Upper lobe of left lung (tissue), 6 donors: ENCODE measurements at places on chromosomes 7 and 10.

GRCh38 chr10:35821339-35821911 lies 179.3 kb upstream of the FZD8 start:
- no peak for DNase-seq

GRCh38 chr7:149620961-149621360 lies 123.4 kb upstream of the ZNF746 start:
- DNase-seq, result peak; percentile 29

DNA sequence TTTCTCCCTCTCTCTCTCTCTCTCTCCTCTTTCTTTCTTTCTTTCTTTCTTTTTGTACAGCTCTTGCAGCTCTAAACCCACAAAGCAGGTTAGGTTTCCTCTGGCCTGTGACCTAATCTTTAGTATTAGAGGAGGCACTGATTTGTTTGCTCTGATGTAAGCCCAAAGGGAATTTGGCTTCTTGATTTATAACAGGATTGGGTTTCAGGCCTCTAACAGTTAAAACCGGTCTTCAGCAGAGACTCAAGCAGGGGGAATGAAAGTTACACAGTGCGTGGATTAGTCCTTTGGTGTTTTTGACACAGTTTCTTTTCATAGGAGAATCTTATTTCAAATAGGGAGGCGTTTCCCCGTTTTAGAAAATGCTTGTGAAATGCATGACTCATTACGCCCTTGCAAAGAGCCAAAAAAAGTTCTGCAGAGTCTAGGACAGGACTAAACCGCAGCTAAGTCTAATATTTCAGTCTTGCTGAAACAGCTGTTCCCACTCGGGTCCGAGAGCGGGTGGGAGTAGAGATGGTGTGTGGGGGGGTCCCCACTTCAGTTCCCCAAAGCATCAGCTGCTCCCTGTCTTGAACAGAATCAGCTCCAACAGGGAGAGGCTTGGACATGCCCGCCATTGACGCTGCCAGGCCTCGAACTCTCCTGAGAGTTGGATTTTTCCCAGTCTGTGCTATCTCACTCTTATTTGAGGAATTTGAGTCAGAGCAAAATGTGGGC lies 296.5 kb upstream of the PITRM1 start:
- DNase-seq, result no peak

GRCh38 chr10:133230387-133231195 lies 574 bp downstream of the UTF1 start:
- DNase-seq, result peak; percentile 36

- DNase-seq, result no peak
Measured at GRCh38 chr7:133560900-133561299, 308.0 kb downstream of the EXOC4 start.

DNA sequence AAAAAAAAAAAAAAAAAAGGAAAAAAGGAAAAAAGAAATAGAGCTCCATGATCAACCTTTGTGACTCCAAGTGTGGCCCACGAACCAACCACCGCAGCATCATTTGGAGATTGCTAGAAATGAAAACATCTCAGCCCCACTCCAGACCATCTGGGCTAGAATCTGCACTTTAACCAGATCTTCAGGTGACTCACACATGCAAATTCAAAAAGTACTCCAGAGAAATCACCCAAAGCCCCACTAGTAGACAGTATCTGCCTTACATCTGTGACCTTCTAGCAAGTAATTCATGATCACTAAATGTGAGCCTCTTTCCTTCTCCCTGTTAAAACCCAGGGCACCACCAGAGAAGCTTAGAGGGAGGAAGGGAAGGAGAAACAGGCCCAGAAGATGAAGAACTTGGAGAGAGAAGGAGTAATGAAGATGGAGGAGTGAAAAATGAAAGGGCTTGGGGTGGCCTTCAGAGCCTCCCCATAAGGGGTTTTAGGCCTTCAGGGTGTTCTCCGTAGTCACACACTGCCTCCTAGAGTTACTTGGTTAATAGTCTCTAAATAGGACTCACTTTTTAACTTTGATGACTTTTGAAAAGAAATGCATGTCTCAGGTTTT lies 94.0 kb downstream of the SLC37A3 start:
- no peak for DNase-seq

DNA sequence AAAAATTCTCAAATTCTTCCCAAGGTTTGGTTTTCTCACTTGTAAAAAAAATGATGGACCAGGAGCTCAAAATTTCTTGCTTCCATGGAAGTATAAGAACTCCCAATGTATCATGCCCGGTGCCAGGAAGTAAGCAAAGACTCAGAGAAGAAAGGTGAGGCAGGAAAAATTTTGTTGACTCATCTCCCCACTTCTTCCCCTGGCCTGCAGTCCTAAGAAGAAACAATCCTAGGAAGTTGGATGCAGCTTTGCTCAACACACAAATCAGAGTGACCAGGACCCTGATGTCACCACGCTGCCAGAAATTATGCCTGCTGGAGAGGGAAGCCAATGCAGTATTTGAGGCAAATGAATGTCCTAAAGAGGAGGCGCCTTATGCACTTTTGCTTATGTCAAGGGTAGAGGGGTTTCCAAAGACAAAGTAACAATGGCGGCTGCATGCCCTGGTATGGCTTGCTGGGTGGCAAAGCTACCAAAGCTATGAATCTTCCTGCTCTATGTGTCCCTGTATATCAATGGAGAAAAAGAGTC lies 163.6 kb downstream of the NEURL1 start:
- no peak for DNase-seq

GRCh38 chr10:75239096-75239790 lies 3.5 kb upstream of the COMTD1 start:
- DNase-seq, result no peak

- no peak for DNase-seq
Measured at GRCh38 chr7:33262476-33262875, 133.1 kb downstream of the BBS9 start.

DNA sequence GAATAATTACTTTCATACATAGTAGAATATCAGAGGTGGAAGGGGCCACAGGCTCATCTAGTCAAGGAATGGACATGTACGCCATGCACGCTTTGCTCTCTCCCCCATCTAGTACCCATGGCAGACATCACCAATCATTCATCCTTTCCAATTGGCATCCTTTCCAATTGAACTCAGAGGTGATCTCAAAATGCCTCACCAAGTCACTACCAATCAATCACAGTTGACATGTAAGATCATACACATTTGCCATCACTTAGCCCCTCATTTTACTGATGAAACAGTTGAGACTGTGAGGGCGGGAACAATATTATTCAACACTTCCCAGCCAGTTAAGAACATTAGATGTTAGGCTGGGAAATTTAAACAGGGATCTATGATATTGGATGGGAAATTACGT lies 308.4 kb downstream of the FGFR2 start:
- no peak for DNase-seq

- DNase-seq, result no peak
Measured at GRCh38 chr10:43195557-43195956, 57.3 kb downstream of the CSGALNACT2 start.

DNA sequence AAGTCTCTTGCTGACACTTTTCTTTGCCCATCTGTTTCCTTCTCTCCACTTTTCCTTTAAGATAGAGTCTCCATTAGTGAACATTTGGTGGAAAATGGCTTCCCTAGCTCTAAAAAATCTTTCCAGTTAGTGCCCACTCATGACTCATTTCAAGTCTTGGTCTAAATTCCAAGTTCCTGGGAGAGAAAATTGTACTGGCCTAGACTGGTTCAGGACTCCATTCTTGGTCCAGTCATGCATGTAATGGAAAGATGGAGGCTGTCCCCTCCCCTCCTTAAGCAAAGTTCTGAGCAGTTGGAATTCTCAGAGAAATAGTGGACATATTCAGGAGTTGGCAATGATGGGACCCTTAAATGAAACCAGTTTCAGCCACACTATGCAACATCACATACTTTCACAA lies 3.8 kb upstream of the ALDH18A1 start:
- no peak for DNase-seq

DNA sequence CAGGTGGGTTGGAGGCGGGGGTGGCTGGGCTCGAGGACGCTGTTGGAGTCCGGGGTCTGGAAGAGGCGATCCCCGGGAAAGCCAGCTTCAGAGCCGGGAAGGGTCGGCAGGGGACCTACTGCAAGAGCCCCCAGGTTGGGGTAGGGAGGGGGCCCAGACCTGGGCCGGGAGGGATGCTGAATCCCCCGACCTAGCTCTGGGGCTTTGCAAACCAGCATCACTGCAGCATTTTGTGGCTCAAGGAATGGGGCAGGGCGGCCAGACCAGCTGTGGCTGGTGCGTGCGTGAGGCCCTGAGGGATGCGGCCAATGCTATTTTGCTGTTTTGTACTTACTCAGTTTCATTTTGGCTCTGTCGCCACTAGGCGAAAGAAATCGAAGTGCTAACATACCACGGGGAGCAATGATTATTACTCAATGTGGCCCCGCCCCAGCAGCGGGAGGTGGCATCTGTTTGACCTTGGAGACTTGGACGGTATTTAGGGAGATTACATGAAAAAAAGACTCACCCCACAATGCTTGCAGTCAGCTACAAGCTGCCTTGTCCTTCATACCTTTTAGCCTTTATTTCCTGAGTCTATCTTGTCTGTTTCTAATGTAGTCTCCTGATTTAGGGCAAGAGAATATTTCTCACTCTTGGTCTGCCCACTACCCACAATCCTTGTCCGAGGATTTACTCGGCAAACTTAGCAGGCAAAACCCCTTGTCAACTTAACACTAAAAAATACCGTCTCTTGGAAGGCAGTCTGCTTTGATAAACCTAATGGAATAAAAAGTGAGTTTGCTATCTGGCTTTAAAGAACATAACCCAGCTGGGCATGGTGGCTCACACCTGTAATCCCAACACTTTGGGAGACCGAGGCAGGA lies 16.2 kb downstream of the HSPB1 start:
- DNase-seq, result peak; percentile 78

DNA sequence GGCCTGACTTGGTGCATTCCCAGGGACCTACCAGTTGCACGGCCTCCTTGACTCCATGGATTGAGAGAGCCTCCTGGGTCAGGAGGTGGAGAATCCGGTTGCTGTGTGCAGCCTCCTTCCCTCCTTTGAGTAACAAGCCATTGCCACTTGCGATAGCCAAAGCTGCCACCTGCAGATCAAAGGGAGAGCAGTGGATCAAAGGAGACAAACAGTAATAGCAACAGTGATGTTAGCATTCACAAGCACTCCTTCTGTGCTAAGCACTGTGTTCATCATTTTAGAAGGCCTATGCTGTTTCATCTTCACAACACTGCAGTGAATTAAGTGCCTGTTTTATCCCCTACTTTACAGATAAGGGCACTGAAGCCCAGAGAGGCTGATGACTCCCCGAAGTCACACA lies 40.1 kb downstream of the ALDH18A1 start:
- no peak for DNase-seq

GRCh38 chr10:72276013-72276387 lies 2.3 kb downstream of the DDIT4 start:
- peak; percentile 68 for DNase-seq

DNA sequence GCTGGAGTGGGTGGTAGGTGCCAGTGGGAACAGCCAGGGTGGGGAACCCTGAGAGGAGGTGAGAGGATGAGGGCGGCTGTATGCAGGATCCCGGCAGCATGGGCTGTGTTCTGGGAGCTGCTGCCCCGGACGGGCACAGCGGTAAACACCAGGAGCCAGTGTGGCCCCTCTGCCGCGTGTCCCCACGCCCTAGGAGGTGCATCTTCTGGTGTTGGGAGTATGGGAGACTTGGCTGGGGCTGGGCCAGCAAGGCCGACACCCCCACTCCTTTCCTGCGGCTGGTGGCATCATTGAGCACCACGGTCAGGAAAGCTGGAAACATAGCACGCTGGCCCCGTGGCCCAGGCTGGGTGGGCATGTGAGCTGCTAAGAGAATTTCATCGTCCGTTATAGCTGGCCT lies 24.4 kb upstream of the JAKMIP3 start:
- peak; percentile 76 for DNase-seq

DNA sequence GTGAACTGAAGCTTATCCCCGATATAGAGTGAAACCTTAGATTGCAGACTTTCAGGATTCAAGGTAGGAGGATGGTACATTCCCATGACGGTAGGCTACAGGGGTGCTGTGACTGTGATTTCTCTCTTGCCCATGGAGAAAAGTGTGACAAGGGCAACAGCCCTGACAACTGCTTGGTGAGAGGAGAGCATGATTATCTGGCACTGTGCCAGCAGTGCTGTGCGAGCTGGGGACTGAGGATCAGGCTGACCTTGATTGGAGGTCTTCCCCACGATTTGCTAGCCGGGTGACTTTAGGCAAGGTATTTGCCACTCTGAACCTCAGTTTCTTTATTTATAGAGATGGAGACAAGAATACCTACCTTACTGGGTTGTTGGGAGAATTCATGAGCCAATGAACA lies 229.5 kb downstream of the PTEN start:
- no peak for DNase-seq

DNA sequence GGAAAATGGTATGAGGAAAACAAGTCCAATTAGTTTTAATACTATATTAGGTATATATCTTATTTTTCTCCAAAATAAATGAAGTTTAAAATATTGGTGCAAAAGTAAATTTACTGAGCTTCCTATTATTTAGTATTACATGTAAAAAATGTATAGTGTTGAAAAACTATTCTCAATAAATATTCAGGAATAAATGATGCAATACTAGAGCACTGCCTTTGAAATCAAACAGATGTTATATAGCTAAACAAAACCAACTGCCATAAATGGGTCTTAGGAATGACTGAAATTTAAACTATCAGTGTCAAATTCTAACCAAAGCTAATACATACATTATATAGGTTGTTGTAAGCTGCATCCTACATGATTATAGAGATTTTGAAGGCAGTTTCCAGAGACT lies 1434.0 kb upstream of the LRRTM3 start:
- DNase-seq, result no peak

DNA sequence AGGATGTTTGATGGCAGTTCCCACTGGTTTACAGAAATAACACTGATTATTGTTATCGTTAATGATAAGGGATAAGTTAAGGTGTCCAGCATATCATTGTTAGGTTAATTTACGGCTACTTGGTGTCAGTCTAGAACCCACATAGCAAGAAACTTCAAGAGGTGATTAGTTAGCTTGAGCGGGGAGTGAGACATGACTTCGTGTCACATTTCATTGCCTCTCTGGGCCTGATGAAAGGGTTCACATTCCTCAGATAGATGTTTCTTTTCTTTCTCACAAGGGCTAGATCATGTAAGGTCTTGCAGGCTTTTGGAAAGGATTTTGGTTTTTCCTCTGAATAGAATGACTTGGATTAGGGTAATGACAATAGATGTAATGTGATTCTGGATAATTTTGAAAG lies 26.7 kb downstream of the WAC start:
- no peak for DNase-seq

DNA sequence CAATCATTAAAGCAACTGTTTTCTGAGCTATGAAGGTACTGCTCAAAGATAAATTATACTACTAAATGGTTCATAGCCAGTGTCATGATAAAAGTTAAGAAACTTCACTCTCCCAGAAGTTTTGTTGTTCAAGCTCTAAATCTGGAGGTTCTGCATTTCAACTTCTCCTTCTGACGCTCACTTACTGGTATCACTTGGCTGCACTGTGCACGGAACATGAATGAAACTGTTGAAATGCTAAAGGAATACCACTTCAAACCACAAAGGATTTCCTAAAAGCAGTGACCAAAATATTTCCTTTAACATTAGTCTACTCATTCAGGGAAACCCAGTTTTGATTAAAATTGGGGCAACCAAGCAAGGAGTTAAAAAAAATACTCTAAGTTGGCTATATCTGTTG lies 93.6 kb downstream of the UBE2H start:
- DNase-seq, result no peak
